MM.1S (cell line): ENCODE measurements at places on chromosomes 11 and 22.

DNA sequence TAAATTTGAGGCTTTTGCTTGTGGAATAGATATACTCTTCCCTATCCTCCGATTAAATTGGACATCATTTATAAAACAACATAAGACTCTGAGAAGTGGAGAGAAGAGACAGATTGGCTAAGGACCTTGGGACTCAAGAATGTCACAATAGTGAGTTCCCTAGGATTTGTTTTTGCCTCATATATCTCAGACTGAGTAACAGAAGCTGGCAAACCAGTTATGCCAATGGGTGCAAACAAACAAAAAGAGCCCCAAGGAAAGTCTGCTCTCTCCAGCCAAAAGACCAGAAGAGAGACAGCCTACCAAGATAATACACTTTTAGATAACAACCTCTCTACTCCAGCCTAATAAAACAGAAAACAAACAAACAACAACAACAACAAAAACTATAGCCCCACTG, 28.9 kb downstream of the DEUP1 start:
- DNase-seq: no peak

DNA sequence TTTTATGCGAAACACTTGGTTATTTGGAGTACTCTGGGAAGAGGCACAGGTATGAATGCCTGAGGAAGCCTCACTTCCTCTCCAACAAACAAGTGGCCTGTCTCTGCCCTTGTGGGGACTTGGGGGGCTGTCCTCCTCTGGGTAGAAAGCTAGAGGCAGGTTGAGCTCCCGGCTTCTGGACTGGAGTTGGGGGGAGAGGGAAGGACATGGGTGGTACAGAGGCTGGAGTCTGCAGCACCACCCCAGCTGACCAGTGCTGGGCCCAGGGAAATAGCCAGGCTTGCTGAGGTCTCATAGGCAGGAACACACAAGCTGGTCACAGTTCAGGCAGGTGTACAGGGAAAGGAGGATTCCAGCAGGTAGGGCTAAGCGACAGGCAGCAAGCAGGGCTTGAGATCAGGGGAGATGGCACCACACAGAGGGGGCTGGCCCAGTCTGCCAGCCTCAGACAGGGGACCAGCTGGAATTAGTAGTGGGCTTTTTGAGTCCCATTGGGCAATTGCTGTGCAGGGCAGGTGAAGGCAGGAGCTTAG, 135.3 kb upstream of the TEAD1 start:
- DNase-seq: no peak

DNA sequence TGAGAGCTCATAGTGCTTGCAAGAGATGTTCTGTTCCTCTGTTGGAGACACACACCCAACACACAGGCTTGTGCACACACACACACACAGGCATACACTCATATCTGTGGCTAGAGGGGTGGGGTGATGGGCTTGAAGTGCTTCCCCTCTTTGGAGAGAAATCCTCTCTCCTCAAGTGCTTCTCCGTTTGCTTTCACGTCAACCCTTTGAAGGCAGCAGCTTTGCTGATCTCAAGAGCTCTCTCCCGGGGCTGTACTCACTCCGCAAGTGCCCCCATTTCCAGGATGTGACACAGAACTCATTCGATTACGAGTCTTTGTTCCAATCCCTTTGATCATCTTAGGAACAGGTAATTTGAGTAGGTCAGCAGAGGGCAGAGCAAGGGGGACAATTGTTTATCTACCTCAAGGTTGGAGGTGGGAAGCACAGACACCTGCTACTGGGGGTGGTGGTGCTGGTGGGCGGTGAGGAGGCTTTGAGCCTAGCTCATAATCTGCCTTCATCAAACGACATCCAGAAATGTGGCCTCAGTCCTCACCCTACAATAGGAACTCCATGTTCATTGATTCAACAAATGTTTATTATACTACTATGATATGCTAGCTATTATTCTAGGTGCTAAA, 529.8 kb upstream of the CADM1 start:
- no peak for DNase-seq

GRCh38 chr11:10597877-10598351, 29.4 kb upstream of the LYVE1 start:
- DNase-seq: peak; percentile 7

- peak; percentile 36 for DNase-seq
These were observed 50.8 kb upstream of the ADORA2A start for GRCh38 chr22:24376586-24376985.

GRCh38 chr11:17865765-17866428, 131.3 kb downstream of the KCNC1 start:
- no peak for DNase-seq

GRCh38 chr11:71293961-71294782, 41.8 kb upstream of the SHANK2 start:
- DNase-seq: no peak

DNA sequence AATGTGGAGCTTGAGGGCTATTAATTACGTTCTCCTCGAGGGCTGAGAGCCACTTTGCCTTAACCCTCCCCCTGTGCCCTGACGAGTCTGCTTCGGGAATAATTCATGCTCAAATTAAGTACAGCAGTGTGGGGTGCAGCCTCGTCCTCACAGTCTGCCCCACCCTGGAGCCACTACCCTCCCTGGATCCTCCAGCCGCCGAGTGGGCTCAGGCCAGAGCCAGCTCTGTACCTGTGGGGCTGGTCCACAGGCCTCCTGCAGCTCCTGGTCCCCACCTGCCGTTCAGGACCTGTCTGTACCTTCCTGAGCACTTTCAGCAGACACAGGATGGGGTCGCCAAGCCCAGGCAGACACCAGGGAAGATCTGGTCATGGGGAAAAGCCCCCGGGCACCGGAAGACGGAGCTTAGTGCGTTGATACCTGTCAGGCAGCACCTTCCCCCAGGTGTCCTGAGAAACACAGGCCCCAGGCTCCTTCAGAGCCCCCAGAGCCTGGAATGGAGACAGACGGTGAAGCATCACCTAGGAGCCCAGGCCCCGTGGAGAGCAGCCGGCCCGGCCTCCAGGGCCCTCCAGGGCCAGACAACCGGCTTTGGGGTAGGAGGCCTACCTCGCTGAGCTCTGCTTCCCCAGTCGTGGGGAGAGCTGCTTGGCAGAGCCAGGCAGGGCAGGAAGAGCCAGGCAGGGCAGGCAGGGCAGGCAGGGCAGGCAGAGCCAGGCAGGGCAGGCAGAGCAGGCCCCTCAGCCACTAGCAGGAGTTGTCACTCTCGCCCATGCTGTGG, 9.7 kb downstream of the TSPAN32 start:
- no peak for DNase-seq

GRCh38 chr11:75520688-75521087, 5.1 kb downstream of the GDPD5 start:
- no peak for DNase-seq

DNA sequence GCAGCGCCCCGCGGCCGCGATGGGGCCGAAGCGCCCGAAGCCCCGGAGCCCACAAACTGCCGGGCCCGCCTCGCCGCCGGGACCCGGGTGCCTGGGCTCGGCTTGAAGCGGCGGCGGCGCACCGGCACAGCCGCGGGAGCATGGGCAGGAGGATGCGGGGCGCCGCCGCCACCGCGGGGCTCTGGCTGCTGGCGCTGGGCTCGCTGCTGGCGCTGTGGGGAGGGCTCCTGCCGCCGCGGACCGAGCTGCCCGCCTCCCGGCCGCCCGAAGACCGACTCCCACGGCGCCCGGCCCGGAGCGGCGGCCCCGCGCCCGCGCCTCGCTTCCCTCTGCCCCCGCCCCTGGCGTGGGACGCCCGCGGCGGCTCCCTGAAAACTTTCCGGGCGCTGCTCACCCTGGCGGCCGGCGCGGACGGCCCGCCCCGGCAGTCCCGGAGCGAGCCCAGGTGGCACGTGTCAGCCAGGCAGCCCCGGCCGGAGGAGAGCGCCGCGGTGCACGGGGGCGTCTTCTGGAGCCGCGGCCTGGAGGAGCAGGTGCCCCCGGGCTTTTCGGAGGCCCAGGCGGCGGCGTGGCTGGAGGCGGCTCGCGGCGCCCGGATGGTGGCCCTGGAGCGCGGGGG, 346 bp downstream of the FJX1 start:
- peak; percentile 61 for DNase-seq

DNA sequence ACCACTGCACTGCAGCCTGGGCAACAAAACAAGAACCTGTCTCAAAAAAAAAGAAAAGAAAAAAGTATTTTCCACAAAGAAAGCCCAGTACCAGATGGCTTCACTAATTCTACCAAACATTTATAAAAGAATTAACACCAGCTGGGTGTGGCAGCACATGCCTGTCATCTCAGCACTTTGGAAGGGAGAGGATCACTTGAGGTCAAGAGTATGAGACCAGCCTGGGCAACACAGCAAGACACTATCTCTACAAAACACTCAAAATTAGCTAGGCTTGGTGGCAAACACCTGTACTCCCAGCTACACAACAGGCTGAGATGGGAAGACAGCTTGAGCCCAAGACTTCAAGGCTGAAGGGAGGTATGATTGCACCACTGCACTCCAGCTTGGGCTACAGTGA, 20.1 kb downstream of the RSF1 start:
- no peak for DNase-seq

DNA sequence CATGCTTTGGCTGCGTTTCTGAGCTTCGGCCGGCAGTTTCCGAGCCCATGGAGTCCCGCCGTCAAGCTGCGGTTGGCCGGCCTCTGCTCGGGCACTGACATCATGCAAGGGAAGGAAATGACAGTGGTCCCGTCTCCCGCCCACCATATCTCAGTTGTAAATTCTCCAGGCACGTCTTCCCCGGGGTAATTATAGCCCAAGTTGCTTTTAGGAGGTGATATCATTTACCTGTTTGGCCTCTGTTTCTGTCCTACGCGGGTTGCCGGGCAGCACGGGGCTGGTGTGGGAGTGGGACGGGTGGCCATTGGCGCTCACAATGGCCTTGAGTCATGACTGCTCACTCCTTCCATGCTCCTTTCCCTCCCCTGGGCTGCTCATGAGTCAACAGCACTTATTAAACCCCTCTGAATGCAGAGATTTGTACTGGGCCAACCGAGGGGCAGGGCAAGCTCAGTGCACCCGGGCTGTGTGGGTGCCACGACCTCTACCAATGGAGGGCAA, 4.2 kb upstream of the ANO1 start:
- no peak for DNase-seq

GRCh38 chr11:121464352-121464946, 11.7 kb upstream of the SORL1-AS1 start:
- no peak for DNase-seq
